Mononuclear cell (primary cell): ENCODE measurements at places on chromosomes 5 and 9. TPM values are rescaled to one million over a fixed set of nuclear protein-coding genes. Genes with fewer than 3 reads are reported as not detected.

NMUR2 gene
- total RNA-seq = not detected

F12 gene
- total RNA-seq = 0.52 TPM

NEUROG1 gene
- not detected for total RNA-seq

KCNT1 gene
- 0.10 TPM for total RNA-seq

ANKRD18B gene
- 1.2 TPM for total RNA-seq

SPAAR gene
- not detected for total RNA-seq
